HepG2 (cell line): ENCODE measurements at places on chromosomes 5 and 9. TPM values are rescaled to one million over a fixed set of nuclear protein-coding genes. Genes with fewer than 3 reads are reported as not detected.

The MZB1 gene
- 0.27 and 0.31 TPM in 2 replicates for total RNA-seq

The HRCT1 gene
- not detected in 2 replicates for total RNA-seq

The SPEF2 gene
- 2.3 and 2.4 TPM in 2 replicates for total RNA-seq

The PCDHGA6 gene
- total RNA-seq, result 0.13 and 0.33 TPM in 2 replicates

The GMCL2 gene
- not detected in 2 replicates for total RNA-seq

The PCDHB3 gene
- 0.27 and 0.29 TPM in 2 replicates for total RNA-seq

The NTNG2 gene
- total RNA-seq, result 0.02 TPM in 1 of 2 replicates, not detected in the other

The CTSV gene
- 6.0 and 12.6 TPM in 2 replicates for total RNA-seq

The GPR151 gene
- total RNA-seq, result not detected in 2 replicates

The G3BP1 gene
- 320 and 517 TPM in 2 replicates for total RNA-seq

The FAM53C gene
- 26.9 and 28.5 TPM in 2 replicates for total RNA-seq

The ABLIM3 gene
- 0.53 and 0.67 TPM in 2 replicates for total RNA-seq

The SH3GL2 gene
- 0.04 TPM in 1 of 2 replicates, not detected in the other for total RNA-seq

The TNFSF8 gene
- not detected in 2 replicates for total RNA-seq

The SPINK5 gene
- not detected in 2 replicates for total RNA-seq

The SLC4A9 gene
- total RNA-seq, result not detected in 2 replicates

The PCDHA7 gene
- 0.28 and 0.53 TPM in 2 replicates for total RNA-seq

The FCN2 gene
- not detected in 2 replicates for total RNA-seq

The GPRIN1 gene
- total RNA-seq, result 2.0 and 2.1 TPM in 2 replicates

The GGTA1 gene
- not detected in 2 replicates for total RNA-seq

The FLT4 gene
- not detected in 2 replicates for total RNA-seq

The TAF11L10 gene
- not detected in 2 replicates for total RNA-seq

The GRXCR2 gene
- total RNA-seq, result not detected in 2 replicates

The NIM1K gene
- total RNA-seq, result 0.21 TPM in 1 of 2 replicates, not detected in the other

The AQP3 gene
- total RNA-seq, result 0.87 and 1.4 TPM in 2 replicates

The PCDHA12 gene
- total RNA-seq, result not detected in 2 replicates

The PTGES2 gene
- 68.5 and 79.8 TPM in 2 replicates for total RNA-seq

The KIF4B gene
- 0.04 and 0.11 TPM in 2 replicates for total RNA-seq

The DOCK8 gene
- total RNA-seq, result 0.38 and 0.63 TPM in 2 replicates

The OTP gene
- total RNA-seq, result not detected in 2 replicates

The IER5L gene
- total RNA-seq, result 2.5 and 3.3 TPM in 2 replicates

The NR2F1-AS1 gene
- 2.1 and 2.8 TPM in 2 replicates for total RNA-seq

The MEGF10 gene
- total RNA-seq, result not detected in 2 replicates

The SMIM32 gene
- total RNA-seq, result 0.20 TPM in 1 of 2 replicates, not detected in the other

The GALNT12 gene
- 0.07 TPM in 1 of 2 replicates, not detected in the other for total RNA-seq
